Cerebellum (tissue), 4 donors: ENCODE measurements at places on chromosomes 12 and 14. TPM values are rescaled to one million over a fixed set of nuclear protein-coding genes. Genes with fewer than 3 reads are reported as not detected.

OR10G2 gene
- not detected for total RNA-seq

DTX1 gene
- 18.4 TPM for total RNA-seq

SMCO2 gene
- not detected for total RNA-seq

CLEC2A gene
- total RNA-seq: not detected

KRT71 gene
- total RNA-seq: 0.18 TPM

KLHL33 gene
- total RNA-seq: 0.18 TPM

CBLN3 gene
- 0.91 TPM for total RNA-seq

ANKS1B gene
- total RNA-seq: 331 TPM

KIF26A gene
- total RNA-seq: 4.5 TPM

CIT gene
- 32.9 TPM for total RNA-seq

TTC6 gene
- total RNA-seq: 2.4 TPM
